ENCODE measurements at places on chromosomes 16 and 17.
A peak's percentile ranks its signal among the peaks of the same experiment; 100 is the strongest.

- no peak for DNase-seq
Measured at GRCh38 chr17:59494757-59495368, 70.5 kb upstream of the DHX40 start.

DNA sequence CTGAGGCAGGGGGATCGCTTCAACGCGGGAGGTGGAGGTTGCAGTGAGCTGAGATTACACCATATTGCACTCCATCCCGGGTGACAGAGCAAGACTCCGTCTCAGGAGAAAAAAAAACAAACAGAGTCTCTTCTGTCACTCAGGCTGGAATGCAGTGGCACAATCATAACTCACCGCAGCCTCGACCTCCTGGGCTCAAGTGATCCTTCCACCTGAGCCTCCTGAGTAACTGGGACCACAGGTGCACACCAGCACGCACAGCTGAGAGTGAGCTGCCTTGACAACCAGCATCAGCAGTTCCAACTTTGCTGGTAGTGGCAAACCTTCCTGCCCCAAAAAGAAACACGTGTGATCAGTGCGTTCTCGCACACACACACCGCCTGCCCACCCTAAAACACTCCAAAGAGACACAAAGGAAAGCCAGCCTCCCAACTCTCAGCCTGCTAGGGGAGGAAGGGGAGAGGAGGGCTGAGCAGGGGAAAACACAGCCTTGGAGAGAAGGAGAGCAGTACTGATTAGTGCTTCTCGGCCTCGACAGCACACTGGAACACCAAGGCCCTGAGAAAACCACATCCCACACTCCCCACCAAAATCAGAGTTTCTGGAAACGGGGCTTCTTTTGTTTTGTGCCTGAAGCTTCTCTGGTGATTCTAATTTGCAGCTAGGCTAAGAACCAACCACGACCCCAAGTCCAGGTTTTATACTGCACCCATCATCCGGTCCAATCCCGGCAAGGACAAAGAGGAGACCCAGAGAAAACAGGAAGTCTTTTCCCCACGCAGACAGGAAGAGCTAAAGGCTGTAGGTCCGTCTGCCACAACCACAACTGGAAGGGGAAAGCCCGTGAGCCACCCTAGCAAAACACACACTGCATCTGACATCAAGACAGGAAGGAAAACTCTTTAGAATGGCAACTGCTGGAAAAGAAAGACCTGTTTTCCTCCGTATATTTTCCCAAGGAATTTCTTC, 28.8 kb downstream of the ZCCHC14 start:
- DNase-seq: peak; percentile 74

- DNase-seq: peak; percentile 31
Measured at GRCh38 chr16:83542491-83542890, 265.3 kb upstream of the HSBP1 start.

DNA sequence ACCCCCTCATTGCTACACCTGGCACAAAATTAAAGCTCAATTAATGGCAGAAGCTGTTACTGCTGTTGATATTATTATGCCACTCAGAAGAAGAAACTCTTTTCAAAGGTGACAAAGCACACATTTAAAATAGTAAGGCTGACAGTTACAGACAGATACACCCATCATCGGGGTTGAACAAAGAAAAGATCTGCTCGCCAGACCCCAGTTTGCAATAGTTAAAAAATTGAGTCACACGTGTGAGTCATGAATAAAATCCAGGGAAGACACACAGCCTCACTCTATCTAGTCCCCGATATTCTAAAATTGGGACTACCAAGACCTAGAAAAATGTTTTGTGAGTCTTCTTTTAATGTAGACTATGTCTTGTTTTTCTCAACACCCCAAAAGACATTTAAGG, 330.0 kb upstream of the SOX9 start:
- peak; percentile 24 for DNase-seq

DNA sequence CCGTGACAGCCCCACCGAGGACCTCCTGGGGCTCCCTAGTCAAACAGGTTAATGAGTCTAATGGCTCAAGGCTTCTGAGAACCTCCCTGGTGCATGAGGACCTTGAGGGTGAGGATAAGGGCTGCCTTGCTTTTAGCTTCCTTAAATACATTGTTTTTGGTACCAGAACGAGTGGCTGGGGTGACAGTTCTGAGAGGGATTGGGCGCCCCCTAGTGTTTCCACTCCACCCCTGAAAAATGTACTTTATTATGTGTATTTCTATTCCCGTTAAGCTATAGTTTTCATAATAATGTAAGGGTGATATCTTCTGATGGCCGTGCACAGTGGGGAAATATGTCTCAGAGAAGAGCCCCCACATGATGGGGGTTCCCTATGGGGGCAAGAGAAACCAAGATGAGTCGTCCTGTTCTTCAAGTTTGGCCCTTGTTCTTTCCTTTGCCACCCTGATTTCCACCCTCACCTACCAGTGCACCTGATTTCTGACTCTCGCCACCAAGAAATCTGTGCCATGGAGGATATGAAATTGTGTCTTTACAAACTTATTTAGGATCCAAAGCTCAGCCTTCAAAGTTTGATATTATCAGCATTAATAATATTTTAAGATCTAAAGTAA, 14.5 kb upstream of the VWA3A start:
- DNase-seq: peak; percentile 60

DNA sequence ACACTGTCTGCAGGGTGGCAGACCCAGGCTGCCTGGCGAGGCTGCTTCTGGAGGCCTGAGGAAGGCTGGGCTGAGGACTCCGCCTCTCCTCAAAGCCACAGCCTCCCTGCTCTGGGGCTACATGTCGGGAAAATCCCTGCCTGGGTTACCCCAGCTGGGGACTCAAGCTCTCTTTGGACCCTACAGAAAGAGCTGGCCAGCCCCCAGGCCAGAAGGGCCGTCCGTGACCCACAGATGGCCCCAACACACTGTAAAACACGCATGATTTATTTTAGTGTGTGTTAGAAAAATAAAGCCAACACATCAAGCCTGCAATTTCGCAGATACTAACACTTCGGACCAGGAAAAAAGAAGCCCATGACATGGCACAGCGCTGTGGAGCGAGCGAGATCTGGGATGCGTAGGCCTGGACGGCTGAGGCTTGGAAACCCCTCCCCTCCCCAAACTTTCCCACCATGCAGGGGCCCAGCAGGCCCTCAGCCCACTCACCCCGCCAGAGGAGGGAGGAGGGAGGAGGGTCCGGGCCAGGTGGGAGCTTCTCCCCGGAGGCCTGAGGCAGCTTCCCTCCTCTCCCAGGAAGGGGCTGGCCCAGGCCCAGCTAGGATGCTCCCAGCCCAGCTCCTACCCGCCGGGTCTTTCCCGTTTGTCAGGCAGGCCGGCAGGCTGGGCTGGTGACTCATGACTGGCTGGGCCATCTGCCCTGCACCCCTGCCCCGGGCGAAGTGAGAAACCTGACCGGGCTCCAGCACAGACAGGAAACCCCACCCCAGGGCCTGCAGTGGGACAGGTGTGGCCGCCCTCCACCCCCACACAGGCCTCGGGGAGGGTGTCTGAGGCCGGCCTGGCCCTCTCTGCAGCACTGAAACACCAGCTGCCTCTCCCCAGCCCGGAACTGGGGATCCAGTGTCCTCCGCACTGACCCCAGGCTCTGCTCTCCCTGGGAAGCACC, 34.1 kb upstream of the SLC38A10 start:
- DNase-seq: peak; percentile 82

DNA sequence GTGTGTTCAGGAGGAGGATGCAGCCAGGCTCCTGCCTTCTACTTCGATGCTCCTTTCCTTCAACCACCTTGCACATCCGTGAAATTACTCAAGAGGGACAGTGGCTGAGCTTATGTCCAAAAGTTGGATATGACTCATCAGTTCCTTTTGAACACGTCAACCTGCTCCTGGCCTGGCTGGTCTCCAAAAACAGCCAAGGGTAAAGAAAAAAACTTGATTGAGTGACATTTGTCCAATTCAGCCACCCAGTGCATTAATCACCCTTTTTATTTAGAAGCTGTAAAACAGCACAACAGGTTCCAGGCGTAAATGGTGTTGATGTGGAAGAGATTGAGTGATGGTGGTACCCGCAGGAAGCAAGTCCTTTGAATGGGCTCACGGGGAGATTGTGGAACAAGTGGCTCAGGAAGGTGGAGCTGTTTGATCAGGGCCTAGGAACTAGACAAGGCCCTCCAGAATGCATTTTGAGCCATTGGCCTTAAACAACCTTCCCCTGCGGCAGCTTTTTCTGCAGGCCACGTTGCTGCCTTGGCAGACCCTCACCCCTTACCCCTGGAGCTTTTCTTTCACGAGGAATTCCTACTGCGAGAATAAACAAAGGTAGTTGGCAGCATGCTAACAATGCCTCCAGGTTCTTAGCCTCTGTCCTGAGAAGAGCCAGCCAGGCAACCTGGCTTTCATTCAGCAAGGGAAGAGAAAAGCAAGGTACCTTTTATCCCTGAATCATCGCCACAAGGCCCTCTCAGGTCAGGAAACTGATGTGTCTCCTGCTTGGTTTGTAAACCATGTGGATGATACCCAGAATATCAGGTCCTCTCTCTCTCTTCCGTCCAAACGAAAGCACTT, 173.3 kb upstream of the CACNG5 start:
- peak; percentile 11 for DNase-seq

GRCh38 chr16:70735141-70735979, 49.5 kb upstream of the MTSS2 start:
- peak; percentile 98 for DNase-seq

- DNase-seq: peak; percentile 44
Measured at GRCh38 chr17:34171245-34171818, 83.8 kb upstream of the CCL2 start.

All from AG10803 (cell line).